ENCODE measurements at places on chromosomes 3 and 15.

DNA sequence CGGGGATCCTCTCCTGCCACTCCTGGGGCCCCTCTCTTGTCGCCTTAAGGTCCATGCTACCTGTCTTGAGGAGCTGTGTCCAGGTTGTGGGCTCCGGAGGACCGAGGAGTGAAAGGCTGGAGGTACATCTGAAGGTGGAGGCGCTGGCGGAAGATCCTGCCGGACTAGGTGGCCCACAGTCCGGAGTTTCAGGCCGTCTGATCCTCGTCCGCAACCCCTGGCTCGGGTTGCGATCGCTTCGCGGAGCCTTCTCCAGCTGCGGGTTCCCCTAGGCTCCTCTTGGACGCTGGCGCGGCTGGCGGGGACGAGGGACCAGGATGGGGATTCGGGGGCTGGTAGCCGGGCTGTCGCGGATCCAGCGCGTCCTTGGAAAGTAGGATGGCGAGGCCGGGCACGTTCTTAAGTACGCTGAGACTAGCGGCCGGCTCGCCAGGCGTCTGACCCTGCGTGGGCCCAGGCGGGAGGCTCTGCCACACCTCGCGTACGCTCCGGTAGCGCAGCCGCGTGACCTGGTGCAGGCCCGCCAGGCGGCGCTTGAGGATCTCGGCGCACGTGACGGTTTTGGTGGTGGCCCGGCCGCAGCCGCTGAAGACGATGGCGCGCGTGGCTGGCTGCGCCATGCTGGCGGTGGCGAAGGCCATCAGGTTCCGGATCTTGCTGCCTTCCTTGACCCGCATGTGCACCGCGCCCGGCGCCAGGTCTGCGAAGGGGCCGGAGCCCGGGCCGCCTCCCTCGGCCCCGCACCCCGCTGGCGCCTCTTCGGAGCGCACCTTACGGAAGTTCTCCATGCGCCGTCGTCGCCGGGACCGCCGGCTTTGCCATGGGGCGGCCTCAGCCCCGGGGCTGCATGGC lies 550 bp downstream of the RPP25 start:
- DNase-seq = peak; percentile 74

- DNase-seq = no peak
Observed at GRCh38 chr3:111619833-111620232, 24.7 kb upstream of the ZBED2 start.

- no peak for DNase-seq
Observed at GRCh38 chr15:41980654-41981323, 8.4 kb upstream of the EHD4 start.

DNA sequence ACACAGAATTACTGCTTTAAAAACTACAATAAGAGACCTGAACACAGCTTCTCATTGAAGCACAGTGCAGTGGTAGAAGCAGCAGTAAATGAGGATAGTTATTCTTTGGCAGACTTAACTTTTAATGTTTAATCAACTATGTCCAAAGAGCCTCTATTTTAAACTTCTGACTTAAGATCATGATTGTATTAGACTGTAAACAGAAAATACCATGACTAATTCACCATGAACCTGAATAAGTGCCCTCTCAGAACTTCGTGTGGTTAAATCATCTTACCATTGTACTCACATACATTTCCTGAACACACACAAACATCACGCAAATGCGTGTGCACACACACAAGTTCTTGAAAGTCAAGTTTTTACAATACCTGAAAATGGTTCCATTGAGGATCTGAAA lies 13.9 kb downstream of the CEP152 start:
- DNase-seq = peak; percentile 68

DNA sequence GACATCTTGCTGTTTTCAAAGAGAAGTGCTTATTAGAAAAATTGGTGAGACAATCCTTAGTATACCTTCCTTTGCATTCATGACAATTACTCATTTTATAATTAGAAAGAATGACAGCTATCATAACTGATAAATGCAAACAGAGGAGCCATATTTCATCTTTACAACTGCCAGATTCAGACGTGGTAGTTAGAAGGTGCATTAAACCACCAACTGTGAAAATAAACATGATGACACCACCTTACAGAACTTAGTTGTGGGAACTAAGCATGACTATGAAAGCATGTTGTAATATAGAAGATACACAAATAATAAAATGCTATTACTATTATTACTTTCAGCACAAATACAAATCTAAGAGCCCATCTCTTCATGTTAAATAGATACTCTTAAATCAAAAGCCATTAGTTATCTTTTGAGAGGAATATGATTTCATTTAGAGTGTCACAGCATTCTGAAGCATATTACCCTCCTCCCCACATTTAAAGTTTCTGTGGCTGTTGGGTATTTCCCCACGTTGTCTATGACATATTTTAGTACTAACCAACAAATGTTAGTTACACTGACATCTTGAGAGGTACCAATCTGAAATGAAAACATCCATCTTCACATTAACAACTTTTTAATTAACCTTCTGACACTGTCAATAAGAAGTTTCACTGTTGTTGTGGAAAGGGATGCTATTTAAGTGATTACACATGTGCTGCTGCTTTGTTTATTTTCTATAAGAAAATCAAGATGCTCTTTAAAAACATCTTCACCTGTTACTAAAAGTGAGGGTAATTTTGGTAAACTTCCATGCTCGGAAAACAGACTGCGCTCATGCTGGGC lies 163.8 kb downstream of the LSAMP start:
- DNase-seq = no peak

DNA sequence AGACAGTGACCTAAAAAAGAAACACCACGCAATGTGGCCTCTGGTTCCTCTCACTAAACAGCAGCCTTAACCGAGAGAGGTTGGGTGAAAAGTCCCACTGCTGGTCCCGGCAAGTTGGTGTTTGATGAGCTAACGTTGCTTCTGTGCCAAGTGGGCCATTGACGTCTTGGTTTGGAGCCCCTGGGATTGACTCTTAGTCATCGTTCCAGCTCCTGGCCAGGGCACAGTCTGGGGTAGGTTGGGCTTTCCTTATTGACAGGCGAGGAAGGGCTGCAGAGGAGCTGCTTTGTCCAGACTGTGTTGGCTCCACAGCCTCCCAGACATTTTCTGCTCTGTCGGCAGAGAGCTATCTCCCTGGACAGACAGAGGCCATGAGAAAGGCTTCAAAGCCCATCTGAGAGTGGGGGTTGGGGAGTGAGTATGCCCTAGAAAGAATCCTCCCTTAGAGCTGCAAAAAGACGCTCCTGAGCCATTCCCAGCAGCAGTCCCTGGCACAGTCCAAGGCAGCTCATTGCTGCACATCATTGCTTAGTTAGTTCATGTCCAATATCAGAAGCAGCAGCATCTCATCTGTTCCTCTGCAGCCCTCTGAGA lies 28.6 kb upstream of the C3orf80 start:
- DNase-seq = no peak

GRCh38 chr15:89614164-89614563 lies 38.9 kb downstream of the TICRR start:
- DNase-seq = peak; percentile 34

DNA sequence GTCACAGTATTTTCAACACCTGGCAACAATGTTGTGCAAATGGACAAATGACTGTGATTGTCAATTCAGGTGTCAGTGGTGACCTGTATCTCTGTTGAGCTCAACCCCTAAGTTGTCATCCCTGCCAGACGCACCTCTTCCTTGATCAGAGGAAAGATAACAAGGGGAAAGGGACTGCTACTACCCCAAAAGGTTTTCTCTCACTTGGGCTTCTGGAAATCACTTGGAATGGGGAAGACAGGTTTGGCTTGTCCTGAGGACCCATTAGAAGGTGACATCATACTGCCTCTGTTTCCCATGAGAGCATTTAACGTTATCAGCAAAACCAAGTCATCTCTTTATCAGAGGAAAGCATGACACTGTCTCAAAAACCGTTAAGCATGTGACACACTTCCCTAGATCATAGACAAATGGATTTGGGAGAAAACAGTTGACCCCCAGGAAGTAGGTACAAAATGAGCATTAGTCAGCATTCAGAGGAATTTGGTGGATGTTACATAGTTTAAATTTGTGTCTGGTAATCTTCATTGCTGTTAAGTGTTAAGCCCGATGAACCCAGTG lies 769.5 kb downstream of the GRM7 start:
- peak; percentile 4 for DNase-seq

DNA sequence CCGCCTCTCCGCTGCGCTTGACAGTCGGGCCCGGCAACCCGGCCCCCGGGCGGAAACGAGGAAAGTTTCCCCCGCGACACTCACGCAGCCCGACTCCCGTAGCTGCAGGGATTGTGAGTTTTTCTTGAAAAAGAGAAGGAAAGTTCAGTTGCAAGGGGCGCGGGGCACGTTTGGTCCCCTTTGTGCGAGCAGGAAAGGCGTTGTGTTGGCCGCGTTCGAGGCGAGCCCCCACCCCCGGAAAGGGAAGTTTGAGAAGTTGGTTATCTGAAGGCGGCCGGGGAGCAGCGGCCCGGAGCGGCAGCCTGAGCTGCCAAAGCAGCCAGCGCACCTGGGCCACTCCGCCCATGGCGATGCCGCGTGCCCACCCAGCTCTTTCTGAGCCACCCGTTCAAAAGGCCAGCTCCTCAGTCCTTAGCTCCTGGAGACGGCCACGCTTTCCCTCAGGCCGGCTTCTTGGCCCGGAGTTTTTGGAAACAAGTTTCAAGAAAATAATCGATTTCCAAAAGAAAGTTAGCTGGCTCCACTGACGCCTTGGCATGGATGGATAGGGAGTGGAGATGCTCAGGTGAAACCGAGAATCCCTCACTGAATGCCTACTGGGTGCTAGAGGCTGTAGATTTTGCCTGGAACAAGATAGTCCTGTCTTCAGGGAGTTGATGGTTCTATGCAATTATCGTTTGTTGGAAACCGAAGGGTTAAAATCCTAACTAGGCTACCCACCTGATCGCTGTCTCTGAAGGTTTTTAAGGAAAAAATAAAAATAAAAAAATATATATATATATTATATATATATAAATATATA lies 832 bp downstream of the TGFBR2 start:
- no peak for DNase-seq

DNA sequence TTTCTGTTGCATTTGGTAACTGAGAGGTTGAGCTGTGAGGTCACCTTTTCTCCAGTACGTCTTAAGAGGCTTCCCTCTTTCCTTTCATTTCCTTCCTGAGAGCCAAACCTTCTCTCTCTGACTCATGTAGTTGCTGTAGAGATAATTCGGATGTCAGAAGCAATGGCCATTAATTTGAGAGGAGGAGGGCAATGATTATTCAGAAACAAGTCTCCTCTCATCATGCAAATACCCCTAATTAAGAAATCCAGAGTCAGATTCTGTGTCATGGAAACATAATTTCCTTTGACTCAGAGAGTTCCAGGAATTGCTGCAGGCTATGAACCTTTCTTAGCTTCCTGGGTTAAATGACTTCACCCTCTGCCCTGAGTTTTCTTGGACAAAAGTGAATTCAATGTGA lies 59.0 kb upstream of the GSK3B start:
- peak; percentile 92 for DNase-seq

DNA sequence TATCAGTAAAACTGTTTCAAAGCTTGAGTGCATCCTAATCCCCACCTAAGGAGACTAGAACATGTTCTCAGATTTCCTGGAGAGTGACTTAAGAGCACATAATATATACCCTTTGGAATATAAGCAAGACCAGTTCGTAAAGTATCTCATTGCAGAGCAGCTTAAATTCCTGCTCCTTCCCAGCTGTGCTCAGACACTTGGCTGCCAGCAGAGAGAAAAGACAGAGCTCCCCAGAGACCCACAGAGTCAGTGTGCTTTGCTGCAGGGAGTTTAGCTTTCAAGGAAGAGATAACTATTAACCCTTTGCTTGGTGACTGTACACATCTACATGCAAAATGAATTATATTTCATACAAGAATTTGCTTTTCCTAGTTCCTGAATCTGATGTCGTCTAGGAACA lies 338.1 kb upstream of the ARHGEF26 start:
- DNase-seq = peak; percentile 5

DNA sequence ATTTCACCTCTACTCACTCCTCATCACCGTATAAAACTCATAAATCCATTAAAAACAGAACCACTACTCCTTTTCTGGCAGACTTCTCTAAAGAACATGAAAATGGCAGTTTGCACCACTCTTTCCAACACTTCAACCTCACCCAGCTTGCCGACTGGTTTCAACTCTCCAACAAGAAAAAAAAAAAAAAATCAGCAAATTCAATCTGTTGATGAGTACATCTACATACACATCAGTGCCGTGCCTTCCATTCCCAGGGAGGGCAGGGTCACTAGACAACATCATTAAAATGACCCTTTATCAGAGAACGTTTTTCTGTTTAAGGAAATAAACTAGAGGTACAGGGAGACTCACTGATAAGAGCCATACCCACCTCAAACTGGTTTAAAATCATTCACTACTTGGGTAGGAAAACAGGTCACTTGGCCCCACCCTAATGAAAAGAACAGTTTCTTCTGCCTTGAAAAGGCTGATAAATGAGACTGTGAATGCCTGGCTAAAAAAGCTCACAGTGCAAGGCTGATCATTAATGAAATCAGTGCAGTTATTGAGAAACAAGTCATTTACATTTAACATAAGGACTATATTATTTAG lies 6.0 kb downstream of the ANXA2 start:
- DNase-seq = no peak

- no peak for DNase-seq
Observed at GRCh38 chr15:62316413-62317060, 151.5 kb upstream of the C2CD4B start.

DNA sequence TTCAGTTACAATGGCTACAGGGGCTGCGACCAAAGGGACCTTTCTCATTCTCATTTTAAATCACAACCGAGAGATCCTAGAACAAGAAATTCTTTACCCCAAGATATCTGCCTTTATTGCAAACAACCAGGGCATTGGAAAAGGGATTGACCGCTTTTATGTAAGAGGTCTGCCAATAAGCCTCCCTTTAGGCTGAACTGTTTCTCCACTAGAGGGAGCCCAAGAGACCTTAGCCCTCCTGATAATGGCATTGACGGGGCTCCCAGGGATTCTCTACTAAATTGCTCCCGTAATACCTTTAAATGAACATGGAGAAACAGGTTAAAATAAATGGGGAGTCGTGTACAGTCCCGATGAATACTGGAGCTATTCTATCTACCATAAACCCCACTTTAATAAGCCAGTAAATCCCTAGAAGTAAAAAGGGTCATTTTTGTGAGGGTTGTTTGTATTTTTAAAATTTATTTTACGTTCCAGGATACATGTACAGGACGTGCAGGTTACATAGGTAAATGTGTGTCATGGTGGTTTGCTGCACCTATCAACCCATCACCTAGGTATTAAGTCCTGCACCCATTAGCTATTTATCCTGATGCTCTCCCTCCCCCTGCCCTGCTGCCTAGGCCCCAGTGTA lies 7.5 kb upstream of the IGSF10 start:
- peak; percentile 56 for DNase-seq

GRCh38 chr3:192433704-192434103 lies 293.6 kb downstream of the FGF12 start:
- DNase-seq = no peak

DNA sequence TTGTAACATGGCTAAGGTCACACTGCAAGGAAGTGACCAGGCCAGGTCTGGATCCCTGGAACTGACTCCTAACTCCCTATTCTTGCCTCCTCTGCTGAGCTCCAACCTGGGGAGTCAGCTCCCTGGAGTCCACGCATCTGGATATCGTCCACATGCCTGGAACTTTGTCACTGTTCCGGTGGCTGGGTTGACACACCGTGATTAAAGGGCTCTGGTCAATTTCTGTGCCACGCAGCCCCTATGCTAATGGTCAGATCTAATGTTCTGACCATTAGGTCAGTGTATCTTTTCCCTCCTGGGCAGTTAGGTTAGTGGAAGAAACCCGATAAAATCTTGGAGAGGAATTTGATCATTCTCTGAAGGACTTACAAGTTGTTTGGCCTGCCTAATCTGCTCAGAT lies 1.6 kb upstream of the TPM1 start:
- DNase-seq = no peak

Data from amniotic epithelial cell (primary cell).